ENCODE measurements at places on chromosomes 5 and 9. TPM values are rescaled to one million over a fixed set of nuclear protein-coding genes. Genes with fewer than 3 reads are reported as not detected.

DNA sequence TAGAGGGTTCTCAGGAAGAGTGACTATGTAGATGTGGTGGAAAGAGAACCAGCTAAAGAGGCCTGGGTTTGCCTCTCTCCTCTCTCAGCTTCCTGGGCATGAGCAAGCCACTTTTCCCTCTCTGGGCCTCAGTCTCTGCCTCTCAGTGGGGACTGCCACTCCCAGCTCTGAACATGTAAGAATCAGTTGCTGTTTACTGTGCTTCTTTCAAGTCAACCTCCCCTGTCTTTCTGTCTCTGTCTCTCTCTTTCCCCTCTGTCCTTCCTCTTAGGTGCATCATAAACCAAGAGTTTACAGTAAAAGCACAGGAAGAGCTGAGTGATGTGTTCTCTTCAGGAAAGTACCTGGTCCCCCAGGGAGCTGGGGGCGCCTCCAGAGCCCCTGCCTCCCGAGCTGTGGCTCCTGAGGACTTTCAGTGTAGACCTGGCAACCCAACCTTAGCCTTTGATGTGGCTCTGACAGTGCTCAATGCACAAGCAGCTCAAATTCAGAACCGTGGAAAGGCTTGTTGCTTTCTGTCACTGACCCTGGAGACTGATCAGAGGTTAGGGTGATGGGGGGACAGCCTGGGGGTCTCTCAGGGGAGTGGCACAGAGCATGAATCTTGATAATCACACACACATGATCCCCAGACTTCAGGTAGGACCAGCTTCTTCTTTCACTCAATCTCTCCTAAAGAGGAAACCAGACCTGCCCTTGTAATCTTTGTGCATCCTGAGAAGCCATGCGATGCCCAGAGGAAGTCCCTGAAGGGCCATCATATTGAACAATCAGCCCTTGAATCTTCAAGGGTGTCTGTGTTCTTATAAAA lies 59.4 kb upstream of the TNFSF8 start:
- H3K4me3 ChIP-seq: no peak overlapping the region
- no peak overlapping the region for H3K27ac ChIP-seq
- peaks cover 26% of the 10 kb centered on the region for H3K27me3 ChIP-seq
- H3K36me3 ChIP-seq: peaks cover 6% of the 10 kb centered on the region
- H3K4me1 ChIP-seq: peaks cover 9% of the 10 kb centered on the region

- H3K4me1 ChIP-seq: peaks cover 6% of the 10 kb centered on the region
- no peak overlapping the region for H3K4me3 ChIP-seq
- no peak for DNase-seq
- no peak overlapping the region for H3K27ac ChIP-seq
Measured at GRCh38 chr5:98460536-98460935, 312.9 kb upstream of the RGMB start.

DNA sequence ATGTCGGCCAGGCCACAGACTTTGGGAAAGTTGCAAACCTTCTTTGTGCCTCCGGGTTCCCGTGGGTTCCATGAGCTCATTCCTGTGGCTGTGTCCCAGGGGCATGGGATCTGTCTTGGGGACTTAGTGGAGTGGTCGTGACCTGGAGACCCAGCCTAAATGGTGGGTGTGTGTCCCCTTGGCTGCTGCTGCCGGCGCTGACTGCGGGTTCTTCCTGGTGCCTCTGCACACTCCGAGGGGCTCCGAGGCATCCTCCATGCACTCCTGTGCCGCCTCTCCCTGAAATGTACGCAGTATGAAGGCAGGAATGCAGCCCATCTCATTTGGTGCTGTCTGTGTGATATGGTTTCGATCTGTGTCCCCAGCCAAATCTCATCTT lies 21.0 kb upstream of the SLC2A6 start:
- no peaks in the 10 kb centered on the region for H3K4me1 ChIP-seq
- no peak for DNase-seq
- peaks cover 61% of the 10 kb centered on the region for H3K27me3 ChIP-seq

DNA sequence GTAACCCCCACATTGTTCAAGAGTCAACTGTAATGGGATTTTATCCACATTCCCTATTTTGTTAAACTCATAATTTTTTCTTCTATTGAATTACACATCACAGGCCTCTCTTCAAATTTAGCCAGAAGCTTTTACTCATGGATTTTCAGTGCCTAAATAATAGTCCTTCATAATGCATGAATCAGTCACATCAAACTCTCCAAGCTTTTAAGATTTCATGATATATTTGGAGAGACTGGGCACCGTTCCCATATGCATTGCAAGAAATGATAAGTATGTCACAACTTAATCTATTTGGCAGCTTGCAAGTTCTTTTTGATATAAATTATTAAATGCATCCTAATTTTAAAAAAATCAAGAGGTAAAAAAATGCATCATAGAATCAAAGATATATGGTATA lies 465.9 kb downstream of the DMAC1 start:
- DNase-seq: peak; percentile 36
- no peaks in the 10 kb centered on the region for H3K27me3 ChIP-seq
- no peak overlapping the region for H3K4me3 ChIP-seq
- H3K27ac ChIP-seq: no peak overlapping the region

GRCh38 chr9:119339056-119339455 lies 30.2 kb downstream of the BRINP1 start:
- H3K4me1 ChIP-seq: no peaks in the 10 kb centered on the region
- no peak overlapping the region for H3K4me3 ChIP-seq
- no peak overlapping the region for H3K27ac ChIP-seq
- DNase-seq: no peak
- no peaks in the 10 kb centered on the region for H3K36me3 ChIP-seq
- no peaks in the 10 kb centered on the region for H3K27me3 ChIP-seq

GRCh38 chr5:149767281-149767550 lies 37.1 kb downstream of the PPARGC1B start:
- DNase-seq: no peak
- H3K36me3 ChIP-seq: peaks cover 15% of the 10 kb centered on the region
- H3K27me3 ChIP-seq: no peaks in the 10 kb centered on the region
- H3K4me3 ChIP-seq: no peak overlapping the region
- no peak overlapping the region for H3K27ac ChIP-seq
- peaks cover 4% of the 10 kb centered on the region for H3K4me1 ChIP-seq

DNA sequence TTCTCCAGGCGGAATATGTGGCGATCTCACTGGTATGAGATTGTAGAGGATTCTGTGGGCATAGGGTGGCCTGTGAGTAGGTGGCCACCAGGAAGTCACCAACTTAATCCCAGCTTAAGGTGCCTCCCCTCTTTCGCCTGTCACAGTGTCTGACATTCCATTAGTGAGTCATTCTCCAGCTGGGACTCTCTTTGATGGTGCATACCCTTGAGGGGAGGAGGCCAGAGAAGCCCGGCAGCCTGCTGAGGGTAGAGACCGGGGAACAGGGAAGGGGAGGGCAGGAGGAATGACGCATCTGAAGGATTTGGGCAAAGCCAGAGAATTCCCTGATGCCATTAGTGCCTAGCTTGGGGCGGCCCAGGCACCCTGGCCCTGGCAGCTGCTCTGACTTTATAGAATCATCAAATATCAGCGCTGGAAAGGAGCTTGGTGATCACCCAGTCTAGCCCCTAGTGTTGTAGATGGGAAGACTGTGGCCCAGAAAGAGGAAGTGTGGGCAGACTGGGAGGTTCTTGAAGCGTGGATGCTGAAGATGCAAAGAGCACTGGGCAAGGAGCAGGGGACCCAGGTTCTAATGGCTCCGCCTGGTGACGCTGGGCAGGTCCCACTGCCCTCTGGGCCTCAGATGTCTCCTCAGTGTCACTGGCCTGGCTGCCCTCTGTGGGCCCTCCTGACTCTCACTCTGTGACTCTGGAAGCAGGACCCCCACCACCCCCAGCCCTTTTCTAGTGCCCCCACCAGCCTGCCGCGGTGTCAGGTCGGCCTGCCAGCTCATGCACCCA lies 41.4 kb downstream of the DAB2IP start:
- H3K27me3 ChIP-seq: no peaks in the 10 kb centered on the region
- no peaks in the 10 kb centered on the region for H3K36me3 ChIP-seq
- peaks cover 14% of the 10 kb centered on the region for H3K4me1 ChIP-seq
- DNase-seq: peak; percentile 31
- peak overlapping the region; percentile 33 for H3K27ac ChIP-seq

- H3K36me3 ChIP-seq: no peaks in the 10 kb centered on the region
- no peak overlapping the region for H3K27ac ChIP-seq
- no peak overlapping the region for H3K4me3 ChIP-seq
- no peak for DNase-seq
Measured at GRCh38 chr5:21581508-21581907, 1271.6 kb downstream of the CDH12 start.

The PAXX gene
- total RNA-seq: 43.6 TPM
